A673 (cell line): ENCODE measurements at places on chromosomes 3 and 15.
A peak's percentile ranks its signal among the peaks of the same experiment; 100 is the strongest.

DNA sequence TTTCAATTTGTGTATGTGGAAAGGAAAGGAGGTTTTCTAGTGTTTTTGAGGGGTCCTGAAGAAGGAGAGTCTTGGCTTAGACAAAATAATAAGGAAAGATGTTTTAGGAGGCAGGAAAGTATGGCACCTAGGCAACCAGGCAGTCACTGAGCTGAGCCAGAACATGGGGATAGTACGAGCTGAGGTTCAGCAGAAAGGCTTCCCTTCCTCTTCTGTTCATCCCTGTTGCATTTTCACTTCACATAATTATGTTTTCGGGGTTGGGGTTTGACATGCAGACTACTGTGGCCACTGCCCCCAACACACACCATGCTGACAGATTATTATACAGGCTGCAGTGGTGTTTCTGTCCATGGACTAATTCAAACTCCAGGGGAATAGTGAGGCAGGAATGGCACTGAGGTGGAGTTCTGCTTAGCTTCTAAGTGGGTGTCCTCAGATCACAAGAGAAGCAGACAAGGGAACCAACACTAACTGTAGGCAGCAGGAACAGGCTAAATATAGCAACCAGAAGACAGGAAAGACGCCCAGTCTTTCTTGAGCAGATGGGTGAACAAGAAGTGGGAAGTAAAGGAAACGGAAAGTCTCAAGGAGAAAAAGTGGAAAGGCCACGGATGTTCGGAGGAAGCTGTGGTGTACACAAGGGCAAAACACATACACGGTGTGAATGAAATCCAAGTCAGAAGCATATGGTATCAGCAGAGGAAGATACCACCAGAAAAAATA is 305.8 kb downstream of the PLCL2 start:
- no peak for DNase-seq

DNA sequence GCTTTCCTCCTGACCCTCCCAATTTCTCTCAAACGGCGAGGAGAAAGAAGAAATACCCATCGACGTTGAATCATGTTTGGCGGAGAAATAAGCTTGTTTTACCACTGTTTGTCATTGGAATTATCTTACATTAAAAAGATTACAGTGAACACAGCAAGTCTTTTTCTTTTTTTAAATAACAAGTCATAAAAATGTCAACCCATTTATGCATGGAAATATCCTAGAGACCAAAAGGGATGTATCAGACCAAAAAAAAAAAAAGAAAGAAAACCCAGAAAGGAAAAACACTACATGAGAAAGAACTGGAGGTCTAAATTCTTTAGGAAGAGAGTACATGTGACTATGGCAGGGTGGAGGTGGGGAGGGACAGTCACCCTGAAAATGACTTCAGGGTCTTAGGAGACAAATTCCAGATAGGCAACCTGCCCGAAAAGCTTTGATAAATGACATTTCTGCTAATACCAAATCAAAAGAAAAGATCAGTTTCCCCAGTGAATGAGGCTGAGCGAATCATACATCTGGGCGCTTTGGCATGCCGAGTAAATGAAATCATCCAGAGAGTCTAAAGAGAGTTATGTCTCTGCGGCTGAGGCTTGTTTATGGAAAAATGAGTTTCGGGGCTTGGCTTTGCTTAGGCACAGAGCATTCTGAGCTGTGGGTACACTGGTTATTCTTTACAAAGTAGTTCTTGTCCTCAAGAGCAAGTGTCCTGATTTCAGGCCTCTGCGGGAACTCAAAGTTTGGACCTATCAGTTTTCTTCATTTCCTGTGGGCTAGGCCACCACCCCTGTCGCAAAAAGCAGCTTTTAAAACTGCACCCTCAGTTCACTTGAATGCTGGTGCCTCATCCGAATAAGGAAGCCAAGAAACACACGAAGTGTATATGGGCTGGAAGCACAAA is 110.1 kb upstream of the TGFBR2 start:
- no peak for DNase-seq

- no peak for DNase-seq
Observed at GRCh38 chr15:95829062-95829461, 501.4 kb upstream of the NR2F2 start.

GRCh38 chr3:73086071-73086494 is 24.6 kb downstream of the EBLN2 start:
- DNase-seq: peak; percentile 47

- no peak for DNase-seq
Observed at GRCh38 chr15:89446255-89446891, 50.0 kb downstream of the RHCG start.

DNA sequence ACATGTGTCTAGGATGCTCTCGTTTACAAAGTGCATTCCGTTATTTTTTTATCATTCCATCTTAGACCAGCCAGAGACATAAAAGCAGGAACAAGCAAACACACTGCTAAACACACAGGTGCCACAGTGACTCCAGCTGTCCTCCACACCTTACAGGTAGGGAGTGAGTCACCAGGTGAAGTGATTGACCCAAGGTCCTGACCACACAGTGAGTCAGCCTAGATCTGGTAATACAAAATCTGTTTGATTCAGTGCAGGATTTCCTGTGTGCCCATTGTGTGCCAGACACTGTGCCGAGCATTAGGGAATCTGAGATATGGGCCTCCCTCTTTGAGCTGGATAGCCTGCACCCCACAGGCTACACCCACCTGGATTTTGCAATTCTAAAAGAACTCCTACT is 16.7 kb upstream of the BFSP2 start:
- no peak for DNase-seq

DNA sequence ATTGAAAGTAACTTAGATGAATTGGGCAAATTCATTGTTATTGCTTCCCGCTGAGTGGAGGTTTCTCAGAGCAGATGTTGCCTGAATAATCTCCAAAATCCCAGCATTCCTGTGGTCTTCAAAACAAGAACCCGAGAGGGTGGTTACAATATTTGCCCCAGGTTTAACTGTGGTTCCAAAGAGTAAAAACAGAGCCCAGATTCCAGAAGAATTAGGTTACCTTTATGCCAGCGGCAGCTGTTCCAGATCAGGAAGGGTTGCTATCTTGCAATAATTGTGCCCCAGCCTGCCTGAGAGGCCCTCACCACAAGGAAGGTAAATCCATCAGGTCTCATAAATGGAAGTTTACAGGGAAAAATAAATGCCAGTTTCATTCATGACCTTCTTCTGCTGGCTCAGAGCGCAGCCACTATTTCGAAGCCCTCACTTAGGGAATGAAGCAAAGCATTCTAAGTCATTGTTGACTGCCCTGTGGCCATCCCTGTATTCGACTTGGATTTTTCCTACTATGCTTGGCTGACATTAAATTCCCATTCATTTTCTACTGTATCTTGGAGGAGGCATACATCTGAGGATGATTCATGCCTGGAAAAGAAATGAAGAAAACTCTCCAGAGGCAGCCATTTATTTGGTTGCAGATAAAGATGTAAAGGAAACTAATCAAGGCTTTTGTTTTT is 54.6 kb downstream of the SSUH2 start:
- DNase-seq: no peak

DNA sequence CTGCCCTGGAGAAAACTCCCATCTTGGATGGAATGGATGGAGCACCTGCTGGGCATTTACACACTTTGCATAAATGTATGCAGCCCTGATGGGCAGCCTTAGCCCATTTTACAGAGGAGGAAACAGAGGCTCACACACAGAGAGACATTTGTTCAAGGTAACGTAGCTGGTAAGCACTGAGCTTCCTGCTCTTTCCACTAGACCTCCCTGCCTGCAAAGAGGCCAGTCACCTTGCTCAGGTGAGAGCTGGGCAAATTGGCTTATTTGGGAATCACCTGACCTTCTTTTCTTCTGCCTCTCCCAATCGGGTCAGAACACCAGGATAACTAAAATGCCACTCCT is 51.4 kb upstream of the FLNB start:
- no peak for DNase-seq

- no peak for DNase-seq
Observed at GRCh38 chr3:72345237-72345878, 502.9 kb downstream of the SHQ1 start.

DNA sequence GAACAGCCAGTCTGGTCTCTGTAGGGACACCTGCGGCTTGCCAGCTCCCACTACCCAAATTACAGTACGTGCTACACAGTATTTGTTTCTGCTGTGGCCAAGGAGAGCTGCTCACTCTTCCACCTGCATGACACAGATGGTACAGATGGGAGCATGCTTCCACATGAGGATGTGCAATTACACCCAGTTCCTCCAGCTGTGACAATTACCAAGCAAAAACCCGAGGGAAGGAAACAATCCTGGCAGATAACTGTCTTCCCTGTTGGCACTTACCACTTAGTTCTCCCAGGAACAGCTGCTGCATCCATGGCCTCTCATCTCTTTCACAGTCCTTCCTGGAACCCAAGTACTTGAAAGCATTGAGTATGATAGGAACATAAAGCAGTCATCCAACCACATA is 34.4 kb downstream of the DET1 start:
- no peak for DNase-seq
